ENCODE measurements at places on chromosomes 7 and 10.
A peak's percentile ranks its signal among the peaks of the same experiment; 100 is the strongest.

DNA sequence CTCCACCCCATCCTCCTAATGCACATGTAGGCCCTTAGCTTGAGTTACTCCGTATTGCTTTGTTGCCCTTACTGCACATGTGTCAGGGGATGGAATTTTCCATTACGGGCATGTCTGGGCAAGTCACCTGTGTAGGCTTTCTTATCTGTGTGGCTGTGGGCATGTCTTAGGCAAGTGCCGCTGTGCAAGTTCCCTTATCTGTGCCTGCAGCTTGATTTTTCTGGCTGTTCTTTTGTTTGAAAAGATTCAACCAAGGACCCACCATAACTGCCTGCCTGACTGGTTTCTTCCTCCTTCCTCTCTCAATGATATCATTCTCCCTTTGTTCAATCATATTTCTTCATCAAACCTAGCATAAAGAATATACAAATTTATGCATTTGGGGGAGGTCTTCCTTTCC lies 88.5 kb downstream of the AKR1D1 start:
- no peak for DNase-seq

DNA sequence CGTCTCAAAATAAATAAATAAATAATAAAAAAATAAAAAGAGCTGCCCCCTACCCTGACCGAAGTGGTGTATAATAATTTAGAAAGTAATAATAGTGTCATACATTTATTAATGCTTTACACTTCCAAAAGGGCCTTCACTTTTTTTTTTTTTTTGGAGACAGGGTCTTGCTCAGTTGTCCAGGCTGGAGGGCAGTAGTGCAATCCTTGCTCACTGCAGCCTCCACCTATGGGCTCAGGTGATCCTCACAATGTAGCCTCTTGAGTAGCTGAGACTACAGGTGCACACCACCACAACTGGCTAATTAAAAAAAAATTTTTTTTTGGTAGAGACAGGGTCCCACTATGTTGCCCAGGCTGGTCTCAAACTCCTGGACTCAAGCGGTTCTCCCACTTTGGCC lies 1.4 kb downstream of the FAM149B1 start:
- DNase-seq: no peak

GRCh38 chr7:157634401-157635147 lies 297.8 kb downstream of the DNAJB6 start:
- no peak for DNase-seq

DNA sequence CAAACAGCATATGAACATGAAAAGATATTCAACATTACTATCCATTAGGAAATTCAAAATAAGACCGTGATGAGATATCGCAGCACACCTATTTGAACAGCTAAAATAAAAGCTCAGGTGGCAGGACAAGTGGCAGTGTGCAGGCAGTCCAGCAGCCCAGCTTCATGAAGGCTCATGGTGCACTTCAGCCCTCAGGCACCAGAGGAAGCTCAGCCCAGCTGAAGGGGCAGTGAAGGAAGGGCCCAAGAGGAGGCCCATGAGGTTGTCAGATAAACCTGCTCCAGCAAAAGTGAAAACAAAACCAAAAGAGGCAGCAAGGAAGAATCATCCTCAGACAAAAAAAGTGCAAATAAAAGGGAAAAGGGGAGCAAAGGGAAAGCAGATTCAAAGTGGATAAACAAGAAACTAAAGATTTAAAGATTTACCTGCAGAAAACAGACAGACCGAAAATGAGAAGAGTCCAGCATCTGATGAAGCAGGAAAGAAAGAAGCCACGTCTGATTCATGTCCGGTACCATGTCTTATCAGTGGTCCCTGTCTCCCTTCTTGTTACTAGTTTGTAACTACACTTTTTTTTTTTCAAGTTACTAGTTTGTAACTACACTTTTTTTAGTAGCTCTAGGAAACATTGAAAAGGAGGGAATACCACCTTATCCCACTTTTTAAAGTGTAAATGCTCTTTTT lies 15.0 kb upstream of the FAM24B start:
- no peak for DNase-seq

GRCh38 chr7:94183289-94183749 lies 179.2 kb upstream of the BET1 start:
- no peak for DNase-seq

DNA sequence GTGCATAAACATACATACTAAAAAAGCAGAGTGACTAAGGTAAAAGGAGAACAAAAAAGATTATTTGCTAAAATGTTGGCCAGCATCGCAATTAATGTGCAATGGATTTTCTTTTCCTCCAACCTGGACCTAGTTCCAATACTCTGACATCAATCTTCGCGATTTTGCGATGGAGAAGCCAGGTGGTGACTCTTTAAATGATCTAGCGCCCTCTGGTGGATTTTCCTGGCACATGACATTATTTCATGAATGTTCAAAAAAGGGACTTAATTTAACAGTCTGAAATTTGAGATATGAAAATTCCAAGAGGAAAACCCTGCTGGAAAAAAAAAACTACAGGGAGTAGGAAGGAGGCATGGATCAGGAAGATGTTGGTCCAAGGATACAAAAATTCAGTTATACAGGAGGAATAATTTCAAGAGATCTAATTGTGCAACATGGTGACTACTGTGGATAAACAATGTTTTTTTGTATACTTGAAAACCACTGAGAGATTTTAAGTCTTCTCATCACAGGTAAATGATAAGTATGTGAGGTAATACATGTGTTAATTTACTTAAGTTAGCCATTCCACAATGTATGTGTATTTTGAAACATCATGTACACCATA lies 4.3 kb upstream of the KCNMA1 start:
- DNase-seq: peak; percentile 64

DNA sequence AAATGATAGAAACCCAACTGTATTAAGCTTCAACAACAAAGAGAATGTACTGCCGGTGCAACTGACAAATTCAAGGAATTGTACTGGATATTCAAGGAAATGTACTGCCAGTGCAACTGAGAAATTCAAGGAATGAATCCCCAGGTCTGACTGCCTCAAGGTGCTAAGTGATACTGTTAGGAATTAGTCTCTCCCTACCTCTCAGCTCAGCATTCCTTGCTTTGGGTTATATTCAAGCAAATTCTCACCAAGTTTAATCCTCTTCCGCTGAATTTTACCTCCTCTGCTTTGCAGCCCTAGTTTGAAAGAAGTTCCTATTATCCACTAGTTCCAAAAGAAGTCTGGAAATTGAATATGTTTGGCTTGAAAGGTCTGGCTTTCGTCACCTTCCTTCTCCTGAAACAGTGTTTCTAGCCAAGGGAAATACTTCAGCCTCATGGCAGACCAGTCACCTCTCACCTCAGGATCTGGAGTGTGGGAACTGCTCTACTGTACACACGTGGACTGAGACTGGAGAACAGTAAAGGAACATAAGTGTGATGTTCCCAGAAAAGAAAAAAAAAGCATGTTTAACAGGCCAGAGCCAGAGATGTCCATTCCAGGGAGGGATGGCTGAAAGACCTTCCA lies 60.4 kb downstream of the SORCS1 start:
- DNase-seq: no peak

DNA sequence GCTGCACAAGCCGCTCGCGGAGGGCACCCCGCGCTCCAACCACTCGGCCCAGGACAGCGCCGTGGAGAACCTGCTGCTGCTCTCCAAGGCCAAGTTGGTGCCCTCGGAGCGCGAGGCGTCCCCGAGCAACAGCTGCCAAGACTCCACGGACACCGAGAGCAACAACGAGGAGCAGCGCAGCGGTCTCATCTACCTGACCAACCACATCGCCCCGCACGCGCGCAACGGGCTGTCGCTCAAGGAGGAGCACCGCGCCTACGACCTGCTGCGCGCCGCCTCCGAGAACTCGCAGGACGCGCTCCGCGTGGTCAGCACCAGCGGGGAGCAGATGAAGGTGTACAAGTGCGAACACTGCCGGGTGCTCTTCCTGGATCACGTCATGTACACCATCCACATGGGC lies 50.0 kb downstream of the FIGNL1 start:
- DNase-seq: no peak

DNA sequence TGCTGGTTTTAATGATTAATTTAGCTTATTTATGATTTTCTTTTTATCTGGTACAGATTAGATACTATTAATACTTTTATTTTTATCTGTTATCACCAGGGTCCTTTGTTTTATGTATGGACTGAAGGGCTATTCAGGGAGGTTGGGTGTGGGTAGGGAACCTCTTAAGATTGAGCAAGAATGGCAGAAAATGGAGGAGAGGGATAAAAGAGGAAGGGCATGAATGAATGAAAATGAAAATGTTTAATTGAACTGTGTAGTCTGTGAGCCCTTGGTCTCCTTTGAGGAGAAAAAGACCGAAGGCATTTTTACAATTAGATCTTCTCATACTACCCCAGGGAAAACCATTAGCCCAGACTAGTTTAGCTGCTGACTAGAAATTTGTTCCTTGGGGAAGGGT lies 93.1 kb downstream of the CDK14 start:
- no peak for DNase-seq

DNA sequence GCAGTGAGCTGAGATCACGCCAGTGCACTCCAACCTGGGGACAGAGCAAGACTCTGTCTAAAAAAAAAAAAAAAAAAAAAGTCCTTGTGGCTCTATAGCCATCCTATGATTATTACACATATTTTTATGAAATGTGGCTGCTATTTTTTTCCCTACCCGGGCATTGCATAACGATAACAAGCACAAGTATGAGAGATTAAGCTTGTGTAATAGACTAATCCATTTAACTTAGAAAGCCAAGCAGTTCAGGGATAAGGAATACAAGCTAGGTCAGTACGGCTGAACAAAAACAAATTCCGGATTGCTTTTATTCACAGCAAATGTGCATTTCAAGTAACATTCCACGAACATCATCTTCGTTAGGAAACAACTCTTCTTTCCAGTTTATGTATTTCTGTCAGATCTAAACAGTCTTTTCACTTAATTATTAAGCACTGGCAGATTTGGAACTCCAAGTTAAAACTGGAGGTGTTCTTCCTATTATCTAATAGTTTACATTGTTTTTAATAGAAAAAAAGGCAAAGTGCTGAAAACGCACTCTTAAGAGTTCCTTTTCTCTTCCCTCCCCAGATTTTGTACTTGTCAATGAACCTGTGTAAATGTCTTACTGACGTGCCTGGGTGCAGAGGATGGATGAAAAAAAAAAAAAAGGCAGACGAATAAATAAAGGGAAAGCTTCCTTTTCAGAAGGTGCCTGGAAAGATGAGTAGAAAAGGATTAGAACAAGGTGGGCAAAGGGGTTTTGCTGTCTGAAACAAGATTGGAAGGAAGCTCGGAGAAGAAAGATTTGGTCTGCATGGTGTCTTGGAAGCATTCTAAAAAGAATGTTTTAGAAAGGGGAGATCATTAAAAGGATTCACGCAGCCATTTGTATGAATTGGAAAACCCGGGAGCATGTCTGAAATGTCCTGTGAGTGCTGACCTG lies 81.1 kb downstream of the PRTFDC1 start:
- no peak for DNase-seq

DNA sequence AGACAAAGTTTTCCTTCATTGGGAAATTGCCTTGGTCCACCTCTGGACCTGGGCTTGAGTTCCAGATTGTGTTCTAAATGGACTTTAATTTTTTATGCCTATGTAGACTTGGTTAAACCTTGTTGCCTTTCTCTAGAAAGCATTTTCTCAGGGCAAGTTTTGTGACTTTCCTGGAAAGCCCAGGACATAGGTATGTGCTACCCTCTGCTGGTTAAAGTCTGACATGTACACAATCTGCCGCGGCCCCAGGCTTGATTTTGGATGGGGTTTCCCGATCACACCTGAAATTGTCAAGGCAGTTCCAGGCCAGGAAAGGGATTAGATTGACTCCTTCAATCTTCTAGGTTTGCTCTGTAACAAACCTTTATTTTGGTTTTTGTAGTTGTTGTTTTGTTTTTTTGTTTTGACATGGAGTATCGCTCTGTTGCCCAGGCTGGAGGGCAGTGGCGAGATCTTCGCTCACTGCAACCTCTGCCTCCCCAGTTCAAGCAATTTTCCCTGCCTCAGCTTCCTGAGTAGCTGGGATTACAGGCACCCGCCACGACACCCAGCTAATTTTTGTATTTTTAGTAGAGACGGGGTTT lies 14.1 kb upstream of the AKR1B10 start:
- peak; percentile 18 for DNase-seq

DNA sequence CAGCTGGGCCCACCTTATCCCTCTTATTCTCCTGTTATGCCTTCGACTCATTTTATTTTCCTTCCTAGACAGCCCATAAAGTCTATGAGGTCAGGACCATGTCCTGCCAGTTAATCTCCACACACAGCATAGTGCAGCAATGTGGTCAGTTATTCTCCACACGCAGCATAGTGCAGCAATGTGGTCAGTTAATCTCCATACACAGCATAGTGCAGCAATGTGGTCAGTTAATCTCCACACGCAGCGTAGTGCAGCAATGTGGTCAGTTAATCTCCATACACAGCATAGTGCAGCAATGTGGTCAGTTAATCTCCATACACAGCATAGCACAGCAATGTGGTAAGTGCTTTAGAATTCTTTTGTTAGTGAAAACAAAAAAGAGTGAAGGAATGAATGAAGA lies 77.8 kb downstream of the TEX36 start:
- no peak for DNase-seq

GRCh38 chr10:132236161-132236560 lies 49.4 kb downstream of the DPYSL4 start:
- no peak for DNase-seq

DNA sequence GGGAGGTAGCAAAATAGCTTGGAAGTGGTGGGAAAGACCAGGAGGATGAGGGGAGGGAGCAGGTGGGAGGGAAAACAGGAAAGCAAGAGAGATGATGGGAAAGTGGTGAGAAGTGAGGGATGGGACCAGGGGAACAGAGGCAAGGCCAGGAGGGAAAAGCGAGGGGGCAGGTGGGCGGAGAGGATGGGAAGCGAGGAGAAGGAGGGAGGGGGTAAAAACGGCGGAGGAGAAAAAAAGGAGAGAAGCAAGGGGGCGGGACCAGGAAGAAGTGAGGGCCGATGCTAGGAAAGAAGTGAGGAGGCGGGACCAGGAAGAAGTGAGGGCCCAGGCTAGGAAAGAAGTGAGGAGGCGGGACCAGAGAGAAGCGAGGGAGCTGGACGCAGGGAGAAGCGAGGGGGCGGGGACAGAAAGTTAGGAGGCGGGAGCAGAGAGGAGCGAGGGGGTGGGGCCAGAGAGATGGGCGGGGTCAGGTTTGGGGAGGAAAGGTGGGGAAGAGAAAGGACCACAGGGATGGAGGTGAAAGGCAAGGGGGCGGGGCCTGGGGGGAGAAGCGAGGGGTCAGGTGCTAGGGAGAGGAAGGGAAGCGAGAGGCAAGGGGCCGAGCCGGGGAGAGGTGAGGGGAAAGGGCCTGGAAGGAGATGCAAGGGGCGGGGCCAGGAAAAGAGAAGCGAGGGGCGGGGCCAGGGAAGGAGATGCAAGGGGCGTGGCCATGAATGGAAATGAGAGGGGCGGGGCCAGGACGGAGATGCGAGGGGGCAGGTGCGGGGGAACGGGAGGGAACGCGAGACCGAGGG lies 984 bp downstream of the SMURF1 start:
- DNase-seq: no peak

DNA sequence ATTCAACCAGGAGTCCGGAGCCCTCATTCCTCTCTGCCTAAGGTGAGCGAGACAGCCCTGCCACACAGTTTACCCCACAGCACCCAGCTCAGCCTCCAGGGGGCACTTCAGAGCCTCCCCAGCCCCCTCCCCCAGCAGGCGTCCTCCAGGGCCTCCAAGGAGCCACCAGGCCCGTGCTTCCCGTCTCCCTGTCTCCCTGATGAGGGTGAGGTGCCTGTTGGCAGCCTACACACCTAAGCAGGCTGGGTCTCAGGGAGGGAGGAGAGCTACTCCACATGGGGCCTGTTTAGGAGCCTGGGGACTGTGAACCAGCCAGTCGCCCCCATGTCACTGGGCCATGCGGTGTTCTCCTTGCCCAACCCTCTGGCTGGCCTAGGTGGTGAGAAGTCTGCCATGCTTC lies 28.9 kb upstream of the TRIM8 start:
- no peak for DNase-seq

Measured in GM19239 (cell line).